ENCODE measurements at places on chromosomes 11 and 22. TPM values are rescaled to one million over a fixed set of nuclear protein-coding genes. Genes with fewer than 3 reads are reported as not detected.

DNA sequence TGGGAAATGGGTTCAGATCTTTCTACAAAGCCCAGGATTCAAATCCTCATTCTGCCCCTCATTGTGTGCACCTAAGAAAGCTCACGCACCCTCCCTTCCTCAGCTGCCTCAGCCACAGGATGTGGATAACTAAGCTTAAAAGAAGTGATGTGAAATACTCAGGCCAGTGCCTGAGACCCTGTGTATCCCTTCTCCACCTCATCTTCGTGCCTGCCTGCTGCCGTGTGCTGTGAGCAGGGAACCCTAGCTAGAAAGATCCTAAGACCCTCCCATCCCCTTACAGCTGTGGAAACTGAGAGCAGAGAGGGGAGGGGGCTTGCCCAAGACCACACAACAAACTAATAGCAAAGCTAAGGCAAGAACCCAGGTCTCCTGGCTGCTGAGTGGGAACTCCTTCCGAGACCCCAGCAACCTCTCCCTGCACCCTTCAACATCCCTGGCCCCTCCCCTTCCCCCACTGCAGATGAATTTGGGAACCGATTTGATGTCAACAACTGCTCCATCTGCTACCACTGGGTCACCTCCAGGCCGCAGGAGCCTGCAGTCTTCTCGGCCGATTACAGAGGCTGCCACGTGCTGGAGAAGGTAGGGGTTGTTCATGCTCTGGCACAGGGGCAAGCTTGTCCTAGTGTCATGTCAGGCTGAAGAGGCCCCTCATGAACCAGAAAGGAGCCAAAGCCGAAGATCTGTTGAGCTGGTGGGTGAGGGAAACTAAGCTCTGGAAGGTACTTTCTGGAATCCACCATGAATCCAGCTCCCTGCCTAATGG is 1.5 kb downstream of the ZP1 start:
- peak; percentile 40 for DNase-seq

- no peak for DNase-seq
Measured at GRCh38 chr22:46617207-46617985, 2.8 kb upstream of the GRAMD4 start.

The BTBD18 gene
- not detected for total RNA-seq

The GRIK4 gene
- 0.19 TPM for total RNA-seq
